Right forelimb (tissue), 1 donor: ENCODE measurements at places on chromosomes 4 and X.

DNA sequence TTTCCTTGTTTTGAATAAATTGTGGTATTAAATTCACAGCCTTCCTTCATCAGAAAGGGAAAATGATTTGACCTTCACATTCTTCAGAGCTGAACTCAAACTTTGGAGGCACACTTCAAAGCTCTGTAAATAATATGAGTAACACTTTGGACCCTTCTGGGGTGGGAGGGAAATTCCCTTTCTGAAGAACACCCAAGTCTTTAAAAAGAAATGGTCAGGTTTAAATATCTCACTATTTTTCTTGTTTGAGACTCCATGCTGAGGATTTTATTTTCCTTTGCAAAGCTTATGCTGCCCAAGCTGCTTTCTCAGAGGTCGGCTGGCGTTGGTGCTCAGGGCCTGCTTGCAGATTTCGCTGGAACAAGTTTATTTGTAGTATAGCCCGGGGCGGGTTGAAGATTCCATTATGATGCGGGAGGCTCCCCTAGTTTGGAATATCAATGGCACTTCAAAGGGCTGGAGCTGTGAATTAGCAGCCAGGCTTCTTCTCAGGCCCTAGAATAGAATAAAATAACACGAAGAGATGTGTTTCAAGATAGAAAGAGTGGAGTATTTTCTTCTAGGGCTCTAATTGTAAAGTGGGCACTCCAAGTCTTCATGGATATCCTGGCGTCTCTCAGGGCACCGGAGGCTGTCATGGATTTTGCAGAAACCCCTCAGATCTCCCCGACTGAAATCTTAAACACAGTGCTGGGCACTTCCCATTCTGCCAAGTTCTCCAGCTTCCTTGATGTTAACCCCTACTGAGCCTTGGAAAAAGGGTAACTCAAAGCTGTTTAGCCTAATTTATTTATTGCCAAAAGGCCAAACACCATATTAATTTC, 315.6 kb downstream of the GPAT3 start:
- DNase-seq: no peak

GRCh38 chrX:132214518-132214917, 4.7 kb downstream of the RAP2C start:
- no peak for DNase-seq

DNA sequence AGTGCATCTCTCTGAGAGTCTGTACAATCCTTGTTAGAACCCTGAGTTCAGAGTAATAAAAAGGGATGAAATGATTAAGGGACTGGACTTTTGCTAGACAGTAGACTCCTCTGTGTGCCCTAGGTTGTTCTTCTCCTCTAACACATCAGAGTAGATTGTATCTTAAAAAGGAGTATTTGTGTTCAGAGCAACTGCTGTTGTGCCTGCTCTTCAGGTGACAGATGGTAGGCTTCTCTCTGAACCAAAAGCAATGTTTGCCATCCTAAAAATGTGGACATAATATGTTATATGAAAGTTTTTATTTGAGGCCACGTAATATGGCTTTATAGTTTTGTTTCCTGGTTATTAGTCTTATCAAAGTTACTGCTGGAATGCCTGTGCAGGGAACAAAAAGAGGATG, 588.6 kb upstream of the FAT1 start:
- no peak for DNase-seq

GRCh38 chr4:71538528-71538927, 199.7 kb downstream of the SLC4A4 start:
- DNase-seq: no peak

DNA sequence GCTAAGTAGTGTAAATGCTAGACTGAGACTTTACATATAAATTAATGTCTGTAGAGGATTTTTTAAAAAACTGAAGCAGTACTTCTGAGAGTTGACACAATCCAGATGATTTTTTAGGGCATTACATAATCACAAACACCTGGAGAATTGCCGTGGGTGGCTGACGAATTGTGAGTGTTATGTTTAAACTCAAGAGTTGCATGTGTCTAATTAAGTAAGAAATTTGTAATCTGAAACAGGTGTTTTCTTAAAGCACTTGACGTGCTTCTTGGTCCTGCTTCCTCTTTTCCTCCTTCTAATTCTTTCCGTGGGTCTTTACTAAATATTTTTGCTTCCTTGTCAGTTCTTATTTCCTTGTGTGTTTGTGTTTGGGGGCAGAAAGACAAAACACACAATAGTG, 27.8 kb downstream of the PIR start:
- DNase-seq: no peak

- no peak for DNase-seq
Observed at GRCh38 chr4:139017861-139018260, 2.3 kb downstream of the NOCT start.

GRCh38 chrX:22445880-22446279, 173.2 kb downstream of the CBLL2 start:
- no peak for DNase-seq

DNA sequence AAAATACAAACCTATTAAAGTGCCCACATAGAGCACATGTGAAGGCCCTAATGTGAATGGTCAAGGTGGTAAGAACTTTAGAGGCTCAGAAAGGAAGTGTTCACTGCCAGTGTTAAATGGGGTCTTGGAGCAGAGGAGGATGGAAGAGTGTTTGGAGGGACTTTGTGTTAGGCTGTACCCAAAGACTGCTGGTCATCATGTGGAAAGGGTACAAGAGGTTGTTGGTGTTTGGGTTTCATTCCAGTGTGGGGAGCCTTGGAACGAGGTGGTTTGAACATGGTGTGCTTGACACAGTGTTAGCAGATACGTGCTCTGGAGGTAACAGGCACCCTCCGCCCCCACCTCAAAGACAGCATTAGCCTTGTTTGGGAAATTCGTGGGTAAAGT, 73.1 kb downstream of the RAPGEF2 start:
- DNase-seq: no peak

DNA sequence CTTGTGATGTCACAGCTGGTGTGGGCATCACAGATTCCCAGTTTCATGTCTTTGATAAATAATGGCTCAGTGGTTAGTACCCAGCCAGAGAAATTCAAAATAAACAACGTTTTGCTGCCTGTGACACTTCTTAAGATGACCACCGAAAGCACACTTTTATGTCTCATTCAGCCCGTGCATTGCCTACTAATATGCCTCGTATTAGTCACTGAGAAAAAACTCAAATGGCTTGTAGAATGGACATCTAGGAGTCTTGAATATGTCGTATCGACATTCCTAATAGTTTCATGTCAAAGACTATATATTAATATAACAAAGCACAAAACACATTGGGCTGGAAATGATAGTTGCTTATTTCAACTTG, 103.9 kb upstream of the FAT1 start:
- DNase-seq: no peak

DNA sequence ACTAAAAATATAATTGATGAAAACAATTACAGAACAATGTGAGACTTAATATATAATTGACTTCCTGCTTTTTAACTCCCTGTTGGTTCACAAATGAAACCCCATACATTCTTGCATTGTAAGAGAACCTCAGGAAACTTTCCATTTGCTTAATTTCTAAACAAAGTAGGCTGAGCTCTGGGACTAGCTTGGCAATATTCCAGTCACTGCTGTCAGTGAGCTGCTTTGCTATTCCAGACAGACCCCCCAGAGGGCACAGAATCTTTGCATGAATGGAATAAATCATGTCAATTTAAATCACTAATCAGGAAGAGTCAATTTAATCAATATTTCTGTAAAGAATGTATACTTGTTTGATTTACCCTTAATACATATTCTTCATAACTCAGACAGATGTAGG, 110.6 kb downstream of the NEXMIF start:
- no peak for DNase-seq

- DNase-seq: no peak
Observed at GRCh38 chr4:106368678-106369077, at the start of gene GIMD1. GIMD1 (minus strand) TSS chr4:106368778; CDS start chr4:106367435, 1,343 bp downstream.

- no peak for DNase-seq
Observed at GRCh38 chr4:13093170-13093569, 391.0 kb downstream of the RAB28 start.

DNA sequence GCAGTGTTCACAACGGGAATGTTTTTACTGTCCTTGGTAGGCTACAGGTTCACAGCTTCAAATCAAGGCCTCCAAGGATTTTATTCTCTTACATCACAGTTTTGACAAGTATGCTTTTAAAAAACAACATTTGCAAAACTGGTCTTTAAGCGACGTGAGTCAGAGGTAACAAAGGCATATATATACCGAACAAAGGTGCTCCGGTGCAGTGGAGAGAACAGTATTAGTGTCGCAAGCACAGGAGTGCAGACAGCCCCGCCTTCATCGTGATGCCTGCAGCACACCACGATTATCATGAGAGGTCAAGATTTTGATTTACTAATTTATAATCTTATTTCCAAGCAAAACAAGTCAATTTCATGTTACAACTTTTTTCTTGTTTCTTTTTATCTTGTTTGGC, 90.8 kb downstream of the GATB start:
- DNase-seq: no peak

DNA sequence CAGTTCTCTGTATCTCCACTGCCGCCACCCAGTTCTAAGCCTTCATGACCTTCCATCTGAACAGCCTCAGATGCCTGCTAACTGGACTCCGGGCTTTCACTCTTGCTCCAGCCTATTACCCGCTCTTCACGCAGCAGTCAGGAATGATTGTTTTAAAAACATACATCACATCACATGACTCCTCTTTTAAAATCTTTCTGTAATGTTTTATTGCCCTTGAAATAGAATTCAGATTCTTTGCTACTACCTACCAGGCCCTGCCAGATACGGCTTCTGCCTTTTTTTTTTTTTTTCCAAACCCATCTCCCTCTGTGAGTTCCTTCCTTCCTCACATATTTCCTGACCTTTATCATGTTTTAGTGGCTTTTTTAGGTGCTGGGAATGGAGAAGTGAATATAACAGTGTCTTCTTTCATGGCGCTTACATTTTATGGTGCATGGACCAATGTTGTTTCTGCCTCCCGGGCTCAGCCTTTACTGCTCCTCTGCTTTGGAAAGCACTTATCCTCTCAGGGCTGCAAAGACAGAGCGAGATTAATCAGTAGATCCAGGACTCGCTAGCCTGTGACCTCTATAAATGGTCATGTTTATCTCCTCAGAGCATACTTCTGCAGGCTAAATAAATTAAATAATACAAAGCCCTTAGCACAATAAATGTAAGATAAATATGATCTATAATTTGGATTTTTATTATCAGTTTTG, 58.0 kb downstream of the FBXO8 start:
- no peak for DNase-seq

DNA sequence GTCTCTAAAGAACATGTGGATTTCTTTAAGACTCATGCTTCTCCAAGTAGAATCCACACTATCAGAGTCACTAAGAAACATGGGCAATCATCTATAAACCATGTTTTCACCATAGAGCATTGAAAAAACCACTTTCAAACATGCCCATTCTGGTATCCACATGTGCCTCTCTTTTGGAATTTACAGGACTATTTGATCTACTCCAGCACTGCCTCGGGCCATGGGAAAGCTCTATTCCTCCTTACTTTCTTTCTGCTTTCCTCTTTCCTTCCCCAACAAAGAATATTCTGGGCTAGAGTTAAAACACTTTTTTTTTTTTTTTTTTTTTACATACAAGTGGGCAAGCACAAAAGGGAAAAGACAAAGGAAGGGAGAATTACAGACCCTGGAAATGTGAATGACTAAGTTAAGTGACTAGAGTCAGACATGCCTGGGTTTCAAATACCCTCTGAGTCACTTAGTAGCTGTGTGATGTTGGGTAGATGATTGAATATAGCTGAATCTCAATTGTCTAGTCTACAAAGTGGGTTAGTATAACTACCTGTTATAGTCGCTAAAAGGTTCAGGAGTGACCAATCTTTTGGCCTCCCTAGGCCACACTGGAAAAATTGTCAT, 847.7 kb upstream of the INTU start:
- DNase-seq: no peak

DNA sequence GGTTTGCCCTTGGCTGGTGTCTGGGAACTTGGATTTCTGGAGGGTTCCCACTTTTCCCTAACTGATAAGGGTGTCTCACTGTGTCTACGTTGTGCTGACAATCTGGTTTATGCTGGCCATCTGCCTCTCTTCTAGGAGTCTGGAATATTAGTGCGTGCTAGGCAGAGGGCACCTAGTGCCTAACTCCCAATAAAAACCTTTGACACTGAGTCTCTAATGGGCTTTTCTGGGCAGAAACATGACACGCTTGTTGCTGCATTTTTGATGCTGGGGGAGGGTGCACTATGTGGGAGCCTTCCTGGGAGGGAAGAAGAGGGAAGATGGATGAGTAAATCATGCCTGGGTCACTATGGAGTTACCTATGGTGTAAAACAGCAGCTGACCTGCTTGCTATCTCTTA, 16.3 kb upstream of the ZNF41 start:
- DNase-seq: no peak

DNA sequence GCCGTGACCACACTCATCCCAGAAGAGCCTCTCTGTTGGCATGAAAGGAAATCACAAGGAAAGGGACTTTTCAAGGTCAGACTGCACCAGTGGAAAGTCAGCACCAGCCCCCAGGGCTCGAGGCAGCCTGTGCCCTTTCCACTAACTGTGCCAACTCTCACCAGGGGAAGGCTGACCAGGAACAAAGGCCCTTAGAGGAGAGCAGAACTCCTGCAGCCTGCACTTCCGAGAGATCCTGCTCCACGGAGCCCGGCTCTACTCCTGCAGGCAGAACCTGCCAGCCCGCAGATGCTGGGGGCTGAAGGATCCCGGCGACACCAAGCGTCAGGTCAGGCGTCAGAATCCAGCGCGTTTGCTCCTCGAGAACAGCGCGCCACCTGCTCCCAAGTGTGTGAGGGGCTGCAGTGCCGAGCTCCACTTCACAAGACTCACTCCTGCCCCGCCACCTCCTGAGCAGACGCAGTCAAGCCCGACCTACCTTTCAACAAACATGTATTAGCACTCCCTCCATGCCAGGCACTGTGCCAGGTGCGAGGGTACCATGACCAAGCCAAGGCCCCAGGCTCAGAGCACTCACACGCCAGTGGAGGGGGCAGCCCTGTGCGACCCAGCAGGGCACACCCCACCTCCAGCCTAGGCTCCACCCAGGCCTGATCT, 13.6 kb upstream of the HELT start:
- no peak for DNase-seq
